ENCODE measurements at places on chromosomes 7 and 10. TPM values are rescaled to one million over a fixed set of nuclear protein-coding genes. Genes with fewer than 3 reads are reported as not detected.
A peak's percentile ranks its signal among the peaks of the same experiment; 100 is the strongest.

- H3K36me3 ChIP-seq, result no peaks in the 10 kb centered on the region
- no peak for DNase-seq
- H3K4me3 ChIP-seq, result no peak overlapping the region
These were observed 227.2 kb downstream of the MTERF1 start for GRCh38 chr7:91653286-91653685.

SLC25A13 gene
- 24.8 TPM for total RNA-seq

GRCh38 chr7:20795361-20795760, 8.7 kb upstream of the SP8 start:
- no peak for DNase-seq
- no peak overlapping the region for H3K4me3 ChIP-seq
- no peaks in the 10 kb centered on the region for H3K36me3 ChIP-seq
- no peak overlapping the region for H3K27ac ChIP-seq
- peaks cover 19% of the 10 kb centered on the region for H3K4me1 ChIP-seq

- H3K27me3 ChIP-seq, result no peaks in the 10 kb centered on the region
- no peak overlapping the region for H3K4me3 ChIP-seq
- H3K36me3 ChIP-seq, result no peaks in the 10 kb centered on the region
- no peak for DNase-seq
- H3K4me1 ChIP-seq, result peaks cover 5% of the 10 kb centered on the region
- H3K27ac ChIP-seq, result no peak overlapping the region
These were observed 93.7 kb downstream of the EPC1 start for GRCh38 chr10:32253276-32253675.

DNA sequence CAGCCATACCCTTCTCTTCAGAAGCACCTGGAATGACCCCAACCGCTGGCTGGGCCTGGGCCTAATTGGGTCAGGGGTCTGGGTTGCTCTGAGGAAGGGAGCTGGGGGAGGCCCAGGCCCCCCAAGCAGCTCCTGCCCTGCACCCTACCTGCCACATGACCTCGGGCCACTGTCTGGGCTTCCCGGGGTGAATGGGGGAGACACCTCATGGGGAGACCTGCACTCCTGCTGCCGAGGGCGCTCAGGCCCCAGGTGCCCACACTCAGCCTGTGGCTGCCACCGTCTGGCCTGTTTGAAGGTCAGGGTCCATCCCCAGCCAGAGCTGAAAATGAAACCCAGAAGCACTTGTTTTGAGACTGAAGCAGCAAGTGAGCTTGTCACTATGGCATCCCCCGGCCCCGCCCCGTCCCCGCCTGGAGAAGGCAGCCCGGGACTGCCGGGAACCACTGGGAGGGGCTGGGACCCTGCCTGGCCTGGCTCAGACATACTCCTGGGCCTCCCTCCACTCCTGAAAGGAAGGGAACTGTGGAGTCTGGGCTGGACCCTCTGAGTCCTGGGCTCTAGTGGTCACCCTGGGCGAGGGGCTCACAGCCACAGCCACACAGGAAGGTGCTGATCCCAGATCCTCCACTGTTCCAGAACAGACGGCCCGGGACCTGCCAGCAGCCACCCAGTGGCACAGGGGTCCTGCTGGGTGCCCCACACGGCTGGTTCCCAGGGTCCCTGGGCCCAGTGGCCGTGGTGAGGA, 7.4 kb upstream of the MICALL2 start:
- peaks cover 26% of the 10 kb centered on the region for H3K36me3 ChIP-seq
- H3K4me1 ChIP-seq, result peaks cover 25% of the 10 kb centered on the region
- peak; percentile 78 for DNase-seq
- peak overlapping the region; percentile 81 for H3K27ac ChIP-seq
- no peak overlapping the region for H3K4me3 ChIP-seq
